Stimulated activated CD4-positive, alpha-beta T cell treated with anti-CD3 and anti-CD28 coated beads, Interleukin-1b, Interleukin-23, amount 100 ng/mL, for 1 hour (primary cell): ENCODE measurements at places on chromosomes 7 and 10.

DNA sequence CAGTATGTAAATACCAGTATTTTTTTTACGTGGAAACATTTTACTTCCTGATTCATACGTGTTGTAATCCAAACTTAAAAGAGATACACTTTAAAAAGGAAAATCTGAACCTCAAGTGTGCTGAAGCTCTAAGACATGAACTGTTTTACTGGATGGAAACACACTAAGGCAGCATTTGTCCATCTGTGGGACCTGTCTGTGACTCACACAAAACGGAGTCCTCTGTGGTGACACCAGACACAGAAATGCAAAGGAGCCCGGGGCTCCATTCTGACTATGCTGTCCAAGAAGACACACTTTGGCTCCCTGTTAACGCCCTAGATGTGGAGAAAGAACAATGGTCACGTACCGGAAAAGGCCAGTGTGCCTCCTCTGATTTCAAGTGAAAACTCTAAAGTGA is 23.9 kb downstream of the RNF133 start:
- no peak for DNase-seq

DNA sequence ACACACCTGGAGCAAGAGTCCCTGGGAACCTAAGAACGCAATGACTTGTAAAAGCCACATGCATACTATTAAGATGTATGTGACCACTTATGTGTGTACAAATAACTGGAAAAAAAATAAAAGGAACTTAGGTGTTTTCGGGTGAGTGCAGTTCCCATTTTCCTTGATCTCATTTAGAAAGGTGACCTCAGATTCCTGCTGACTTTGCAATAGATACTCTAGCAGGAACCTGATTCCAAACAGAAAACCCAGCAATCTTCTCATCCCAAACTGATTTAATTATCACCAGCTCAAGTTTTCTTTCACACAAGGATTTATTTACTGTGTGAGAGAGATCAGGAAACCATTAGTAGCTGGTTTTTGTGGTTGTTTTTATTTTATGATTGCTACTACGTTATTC is 56.5 kb upstream of the LRGUK start:
- DNase-seq: no peak

DNA sequence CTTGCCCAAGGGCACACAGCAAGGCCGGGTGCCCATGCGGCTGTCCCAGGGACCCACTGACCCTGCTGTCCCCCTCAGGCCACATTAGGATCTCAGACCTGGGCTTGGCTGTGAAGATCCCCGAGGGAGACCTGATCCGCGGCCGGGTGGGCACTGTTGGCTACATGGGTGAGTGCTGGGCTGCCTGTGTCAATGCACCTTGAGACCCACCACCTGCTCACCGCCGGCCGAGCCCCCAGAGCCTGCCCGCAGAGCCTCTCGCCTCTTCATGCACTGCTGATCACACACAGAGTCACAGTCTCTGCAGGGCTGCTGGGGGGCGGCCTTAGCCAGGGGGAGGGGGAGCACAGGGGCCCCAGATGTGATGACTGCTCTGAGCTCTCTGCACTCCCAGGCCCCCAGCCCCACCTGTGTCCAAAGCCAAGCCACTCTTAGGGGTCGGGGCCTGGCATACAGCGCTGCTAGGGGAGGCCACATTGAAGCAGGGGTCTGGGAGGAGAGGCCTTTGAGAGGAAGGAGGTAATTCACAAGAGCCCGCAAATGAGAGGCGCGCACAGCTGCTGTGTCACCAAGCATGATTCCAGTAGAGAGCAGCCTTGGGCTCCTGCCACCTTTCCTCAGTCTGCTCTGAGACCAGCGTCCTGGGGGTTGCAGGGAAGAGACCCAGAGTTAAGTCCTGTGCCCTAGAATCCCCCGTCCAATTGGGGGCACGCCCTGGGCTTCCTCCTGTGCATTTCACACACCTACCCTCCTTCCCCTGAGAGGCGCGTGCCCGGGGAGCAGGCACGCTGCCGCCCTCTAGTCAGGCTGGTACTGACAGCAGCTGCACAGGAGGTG is 100.4 kb downstream of the RGS10 start:
- no peak for DNase-seq

DNA sequence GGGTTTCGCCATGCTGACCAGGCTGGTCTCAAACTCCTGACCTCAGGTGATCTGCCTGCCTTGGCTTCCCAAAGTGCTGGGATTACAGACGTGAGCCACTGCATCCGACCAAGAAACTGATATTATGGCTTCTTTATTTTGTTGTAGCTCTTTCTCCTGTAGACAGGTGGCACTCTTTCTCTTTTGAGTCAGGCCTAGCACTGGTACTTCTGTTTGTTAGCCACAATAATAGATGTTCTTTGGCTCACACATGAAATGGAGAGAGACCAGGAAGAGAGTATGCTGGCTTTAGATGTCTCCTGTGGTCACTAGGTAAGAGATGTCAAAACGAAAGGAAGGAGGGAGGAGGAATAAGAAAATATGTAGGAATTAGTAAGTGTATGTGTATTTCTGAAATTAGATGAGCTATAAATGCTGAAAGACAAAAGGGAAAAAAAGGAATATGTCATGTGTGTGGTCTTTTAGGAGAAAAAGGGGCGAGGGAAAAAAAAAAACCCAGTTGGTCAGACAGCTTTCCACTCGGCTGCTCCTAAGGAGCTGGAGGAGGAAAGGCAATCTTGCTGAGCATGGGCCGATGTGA is 78.7 kb downstream of the CLEC2L start:
- DNase-seq: no peak

DNA sequence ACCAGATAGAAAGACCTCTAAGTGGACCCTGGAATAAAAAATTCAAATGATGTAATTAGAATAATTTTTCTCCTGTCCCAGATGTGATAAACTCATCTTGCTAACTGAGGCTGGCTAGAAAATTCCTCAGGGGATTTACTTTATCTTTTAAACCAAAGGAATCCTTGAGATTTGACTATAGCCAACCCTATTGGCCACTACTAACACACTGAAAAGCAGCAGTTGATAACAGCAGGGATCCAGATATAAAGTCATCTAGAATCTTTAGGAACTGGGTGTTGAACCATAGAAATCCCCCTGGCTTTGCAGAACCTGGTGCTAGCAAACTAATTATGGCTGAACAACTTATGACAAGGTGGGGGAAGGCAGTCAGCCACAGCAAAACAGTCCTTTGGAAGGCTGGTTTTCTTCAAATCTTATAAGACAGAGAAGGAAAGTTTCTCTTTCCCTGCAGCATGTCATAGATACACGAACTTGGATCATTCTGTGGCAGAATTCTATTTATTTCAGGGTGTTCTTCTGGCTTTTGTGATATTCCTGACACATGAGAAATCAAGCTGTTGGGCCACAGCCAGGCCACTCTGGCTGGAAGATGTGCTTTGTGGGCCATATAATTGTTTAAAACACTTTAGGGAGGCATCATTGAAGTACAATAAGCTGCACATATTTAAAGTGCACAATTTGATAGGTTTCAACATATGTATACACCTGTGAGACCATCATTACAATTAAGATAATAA is 643.6 kb downstream of the SORCS3 start:
- DNase-seq: no peak

GRCh38 chr10:70656489-70656888 is 15.8 kb upstream of the ADAMTS14 start:
- DNase-seq: no peak

DNA sequence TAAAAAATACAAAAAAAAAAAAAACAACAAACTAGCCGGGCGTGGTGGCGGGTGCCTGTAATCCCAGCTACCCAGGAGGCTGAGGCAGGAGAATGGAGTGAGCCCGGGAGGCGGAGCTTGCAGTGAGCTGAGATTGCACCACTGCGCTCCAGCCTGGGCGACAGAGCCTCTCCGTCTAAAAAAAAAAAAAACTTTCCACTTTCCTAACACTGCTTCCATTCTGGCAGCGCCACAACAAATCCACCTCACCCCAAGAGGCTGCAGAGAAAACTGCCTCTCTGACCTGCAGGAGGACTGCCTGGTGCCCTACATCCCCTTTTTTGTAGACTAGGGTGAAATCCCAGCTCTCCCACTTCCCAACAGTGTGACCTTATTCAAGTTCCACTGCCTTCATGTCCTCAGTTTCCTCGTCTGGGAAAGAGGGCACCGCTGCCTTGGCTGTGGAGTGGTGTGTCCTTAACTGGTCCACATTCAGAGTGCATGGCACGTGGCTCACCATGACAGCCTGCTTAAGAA is 2.6 kb upstream of the MBL2 start:
- no peak for DNase-seq

- DNase-seq: no peak
Measured at GRCh38 chr10:101273330-101273729, 44.1 kb upstream of the LBX1 start.

GRCh38 chr7:106318482-106318881 is 33.7 kb upstream of the NAMPT start:
- DNase-seq: no peak

DNA sequence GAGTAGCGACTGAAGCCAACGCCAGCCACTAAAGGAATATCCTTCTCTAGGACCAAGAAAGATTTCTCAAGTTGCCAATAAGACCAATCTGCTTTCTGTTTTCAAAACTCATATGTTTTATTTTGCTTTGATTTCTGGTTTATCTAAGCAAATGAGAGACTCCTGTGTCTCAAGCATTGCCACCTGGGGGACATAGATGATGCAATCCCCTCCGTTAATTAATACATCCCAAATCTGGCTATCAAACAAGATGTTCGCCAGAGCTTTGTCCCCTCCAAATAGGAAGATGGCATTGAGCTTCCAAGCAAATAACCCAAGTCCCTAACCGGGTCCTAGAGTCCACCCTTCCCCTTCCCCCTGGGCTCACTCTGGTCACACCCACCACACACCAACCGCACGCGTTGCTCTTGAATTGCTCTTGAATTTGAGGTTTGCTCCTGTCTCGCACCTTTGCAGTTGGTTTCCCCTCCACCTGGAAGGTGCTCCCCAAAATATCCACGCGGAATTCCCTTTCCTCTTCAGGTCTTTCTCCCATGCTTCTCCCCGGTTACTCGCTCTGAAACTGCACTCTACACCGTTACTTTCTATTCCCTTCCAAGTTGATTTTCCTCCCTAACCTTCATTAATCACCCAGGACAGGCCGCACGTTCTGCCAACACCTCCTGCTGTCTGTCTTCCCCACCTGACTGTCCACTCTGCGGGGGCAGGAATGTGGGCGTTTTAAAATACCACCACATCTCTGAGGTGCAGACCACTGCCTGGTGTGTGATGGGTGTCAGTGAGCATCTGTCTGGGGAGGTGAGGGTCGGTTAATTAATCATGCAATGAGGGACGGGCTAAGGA is 64.1 kb upstream of the RNF32 start:
- DNase-seq: no peak

DNA sequence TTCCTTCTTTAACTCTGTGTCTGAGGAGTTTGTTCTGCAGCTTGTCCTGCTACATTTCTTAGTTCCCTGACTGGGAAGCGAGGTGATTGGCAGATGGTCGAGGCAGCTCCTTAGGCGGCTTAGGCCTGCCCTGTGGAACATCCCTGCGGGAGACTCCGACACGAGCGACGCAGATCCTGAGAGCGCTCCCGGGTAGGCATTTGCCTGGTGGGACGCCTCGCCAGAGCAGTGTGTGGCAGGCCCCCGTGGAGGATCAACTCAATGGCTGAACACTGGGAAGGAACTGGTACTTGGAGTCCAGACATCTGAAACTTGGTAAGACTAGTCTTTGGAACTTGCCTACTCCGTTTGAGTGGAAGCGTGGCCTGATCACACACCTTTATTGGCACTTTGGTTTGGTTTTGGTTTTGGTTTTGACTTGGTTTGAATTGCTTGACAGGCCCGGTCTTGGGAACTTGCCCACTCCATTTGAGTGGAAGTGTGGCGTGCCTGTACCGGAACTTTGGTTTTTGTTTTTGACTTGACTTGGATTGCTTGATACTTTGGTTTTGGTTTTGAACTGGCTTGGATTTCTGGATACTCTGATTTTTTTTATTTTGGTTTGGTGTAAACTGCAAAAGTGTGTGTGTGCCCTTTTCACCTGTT is 42.6 kb downstream of the MAP3K8 start:
- DNase-seq: no peak

DNA sequence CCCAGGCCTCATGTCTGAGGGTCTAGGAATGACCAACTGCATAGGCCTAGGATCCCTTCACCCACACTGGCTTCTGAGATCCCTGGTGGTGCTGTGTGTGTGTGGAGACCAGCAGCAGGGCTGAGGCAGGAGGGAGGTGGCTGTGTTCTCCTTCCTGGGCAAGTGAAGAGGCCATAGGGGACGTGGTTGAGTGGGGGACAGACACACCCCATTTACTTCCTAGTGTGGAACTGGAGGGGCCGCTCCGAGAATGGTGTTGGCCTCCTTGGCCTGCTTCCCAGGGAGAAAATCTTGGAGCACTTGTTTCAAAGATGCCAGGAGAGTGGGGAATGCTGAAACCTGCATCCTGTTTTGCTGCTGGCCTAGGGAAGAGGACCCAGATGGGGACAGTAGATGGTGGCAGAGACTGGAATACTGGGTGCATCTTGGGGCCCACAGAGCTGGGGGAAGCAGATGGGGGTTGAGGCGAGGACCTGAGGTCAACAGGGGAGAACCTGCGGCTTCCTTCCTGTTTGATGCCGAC is 19.1 kb downstream of the UBTD1 start:
- no peak for DNase-seq

DNA sequence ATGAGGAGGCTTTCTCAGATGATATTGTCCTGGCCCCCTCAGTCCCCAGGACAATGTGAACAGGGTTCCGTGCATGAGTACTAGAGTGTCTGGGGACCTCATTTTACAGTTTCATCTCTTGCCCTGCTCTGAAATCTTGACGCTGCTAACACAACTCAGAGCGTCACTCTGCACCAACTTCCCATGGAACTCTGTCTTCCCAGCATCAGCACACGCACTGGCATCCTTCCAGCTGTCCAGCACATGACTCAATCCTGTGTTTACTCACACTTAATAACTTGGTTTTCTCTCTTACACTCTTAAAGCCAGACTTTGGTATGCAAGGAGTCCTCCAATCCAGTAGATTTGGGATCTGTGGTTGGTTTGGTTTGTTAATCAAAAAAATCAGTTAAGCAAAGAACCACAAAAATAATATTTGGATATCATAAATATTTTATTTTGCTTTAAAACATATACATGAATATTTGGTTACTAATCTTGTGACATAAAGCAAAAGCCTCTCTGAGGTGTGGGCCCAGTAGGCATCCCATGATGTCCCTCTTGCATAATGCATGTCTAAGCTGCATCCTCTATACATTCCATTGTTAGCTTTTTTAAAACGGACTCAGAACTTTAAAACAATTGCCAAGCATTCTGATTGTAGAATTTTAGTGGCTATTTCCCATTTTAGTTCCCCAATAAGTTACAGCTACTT is 131.0 kb downstream of the CXCL12 start:
- DNase-seq: no peak

- no peak for DNase-seq
Measured at GRCh38 chr10:106919871-106920282, 244.6 kb downstream of the SORCS1 start.
